ENCODE measurements at places on chromosomes 6 and 20.

DNA sequence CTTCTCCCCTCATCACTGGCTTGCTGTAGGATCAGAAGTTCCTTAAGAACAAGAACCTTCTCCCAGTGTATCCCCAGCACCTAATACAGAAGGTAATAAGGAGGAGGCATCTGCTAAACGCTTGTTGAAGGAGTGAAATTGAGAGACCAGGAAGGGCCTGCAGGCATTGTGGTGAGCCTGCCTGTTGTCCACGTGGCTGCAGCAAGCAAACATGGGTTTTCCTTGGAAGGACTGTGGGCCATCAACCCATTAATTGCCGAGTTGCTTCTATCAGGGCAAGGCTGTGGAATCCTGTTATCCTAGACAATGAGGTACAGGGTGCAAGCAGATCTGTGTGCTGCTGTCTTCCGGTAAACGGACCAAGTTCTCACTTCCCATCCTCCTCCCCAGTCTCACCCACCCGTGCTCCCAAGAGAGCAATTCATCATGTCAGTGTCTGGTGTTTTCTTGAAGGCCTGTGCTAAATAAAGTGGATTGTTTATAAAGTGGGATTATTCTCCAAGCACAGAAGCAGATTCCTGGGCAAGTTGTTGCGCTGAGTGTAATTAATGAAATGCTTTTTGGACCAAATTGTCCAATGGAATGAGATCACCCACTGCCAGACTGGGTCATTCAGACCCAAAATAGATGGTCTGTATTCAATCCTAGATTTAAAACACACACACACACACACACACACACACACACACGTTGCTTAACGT lies 164.6 kb upstream of the CDYL start:
- DNase-seq: no peak

DNA sequence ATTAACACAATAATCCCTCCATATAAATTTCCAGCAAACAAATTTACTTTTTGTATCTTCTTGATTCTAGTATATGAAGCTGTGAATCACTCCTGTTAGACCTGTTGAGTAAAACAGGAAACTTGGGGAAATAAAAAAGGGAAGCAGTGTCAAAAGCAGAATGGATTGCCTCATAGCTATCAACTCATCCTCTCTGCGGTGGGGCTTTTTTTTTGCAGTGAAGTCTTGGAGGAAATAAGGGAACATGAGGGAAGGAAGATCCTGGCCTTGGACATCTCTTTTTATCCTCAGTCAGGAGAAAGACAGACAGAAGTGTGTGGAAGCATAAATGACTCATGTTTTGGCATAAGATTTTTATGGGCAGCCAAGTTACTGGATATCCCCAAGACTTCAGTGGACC lies 332.5 kb downstream of the TFAP2A start:
- DNase-seq: no peak

- DNase-seq: peak; percentile 17
These were observed 91.3 kb downstream of the PDE10A start for GRCh38 chr6:165571721-165572132.

DNA sequence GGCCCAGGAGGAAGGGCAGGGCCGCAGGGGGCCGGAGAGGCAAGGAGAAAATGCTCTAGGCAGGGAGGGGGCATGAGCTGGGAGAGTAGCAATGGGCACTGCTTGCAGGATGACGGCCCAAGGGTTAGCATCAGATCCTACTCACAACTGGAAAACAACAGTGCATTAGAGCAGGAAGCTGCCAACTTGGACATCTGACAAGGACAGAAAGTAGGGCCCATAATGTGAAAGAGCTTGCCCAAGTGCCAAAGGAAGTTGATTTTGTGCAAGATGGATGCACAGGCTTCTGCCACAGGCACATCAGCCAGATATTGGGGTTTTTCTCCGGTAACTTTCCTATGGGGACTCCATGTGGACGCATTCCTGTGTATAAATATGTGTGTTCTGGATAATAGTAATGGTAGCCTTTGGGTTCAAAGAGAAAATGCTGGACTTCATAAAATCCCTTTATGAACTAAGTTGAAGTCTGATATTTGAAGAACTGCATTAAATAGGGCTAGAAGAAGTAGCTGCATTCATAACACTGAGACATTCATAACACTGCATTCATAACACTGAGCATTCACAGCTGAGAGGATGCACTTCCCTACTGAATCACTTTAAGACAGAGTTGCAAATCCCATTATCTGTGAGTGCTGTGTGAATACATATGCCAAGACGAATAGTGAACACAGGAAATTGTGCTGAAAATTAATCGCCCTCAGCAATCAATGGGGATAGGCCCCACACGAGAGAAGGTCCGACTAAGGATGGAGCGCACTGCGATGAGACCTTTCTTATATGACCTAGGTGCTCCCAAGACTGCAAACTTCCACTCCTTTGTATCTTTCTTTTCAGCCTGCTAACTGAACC lies 235.6 kb upstream of the PRDM1 start:
- no peak for DNase-seq

DNA sequence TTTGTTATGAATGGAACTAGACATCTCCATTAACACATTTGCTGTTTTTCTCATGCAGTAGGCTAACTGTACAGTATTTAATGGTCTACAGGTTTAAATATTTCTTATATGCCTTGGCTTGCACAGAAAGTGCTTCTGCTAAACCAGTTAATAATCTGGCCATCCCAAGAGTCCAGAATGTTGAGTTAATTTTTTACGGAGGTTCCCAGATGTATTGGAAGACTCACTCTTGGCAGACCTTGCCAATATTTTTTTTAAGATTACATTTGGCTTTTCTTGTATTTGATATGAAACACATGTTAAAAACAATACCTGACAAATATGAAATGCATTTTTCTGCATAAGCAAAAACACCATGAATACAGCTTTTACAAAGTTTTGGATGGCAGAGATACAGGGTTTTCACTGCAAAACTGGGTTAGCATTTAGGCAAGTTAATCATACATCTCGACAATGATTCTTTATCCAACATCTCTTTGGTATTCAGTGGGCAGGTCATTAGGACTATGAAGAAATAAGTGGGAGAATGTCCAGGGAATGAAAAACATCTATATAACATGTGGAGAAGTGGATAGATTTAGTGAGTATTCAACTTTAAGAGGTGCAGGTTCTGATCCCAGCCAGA lies 94.0 kb downstream of the SGK1 start:
- DNase-seq: no peak

- no peak for DNase-seq
These were observed 1223.6 kb upstream of the GJE1 start for GRCh38 chr6:140909156-140909555.

Measured in GM13977 (cell line).